Caudate nucleus (tissue), 63 donors: ENCODE measurements at places on chromosomes 7 and 10.

- DNase-seq, result no peak
These were observed 44.4 kb downstream of the SLC35G1 start for GRCh38 chr10:93938140-93938539.

DNA sequence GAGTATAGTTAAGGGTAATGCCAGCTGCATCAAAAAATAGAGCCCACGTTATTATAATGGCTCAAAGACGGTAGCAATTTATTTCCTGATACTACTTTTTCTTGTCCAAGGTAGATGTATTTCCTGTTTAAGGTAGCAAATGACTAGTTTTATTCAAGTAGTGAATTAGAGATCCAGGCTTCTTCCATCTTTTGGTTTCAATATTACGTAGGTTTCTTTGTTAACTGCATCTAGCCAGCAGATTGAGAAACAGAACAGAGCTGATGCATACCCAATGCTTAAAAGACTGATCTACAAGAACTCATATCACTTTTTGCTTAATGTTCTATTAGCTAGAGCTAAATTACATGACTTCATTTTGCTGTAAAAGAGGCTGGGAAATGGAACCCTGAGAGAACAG, 992.1 kb downstream of the NRG3 start:
- DNase-seq, result no peak

DNA sequence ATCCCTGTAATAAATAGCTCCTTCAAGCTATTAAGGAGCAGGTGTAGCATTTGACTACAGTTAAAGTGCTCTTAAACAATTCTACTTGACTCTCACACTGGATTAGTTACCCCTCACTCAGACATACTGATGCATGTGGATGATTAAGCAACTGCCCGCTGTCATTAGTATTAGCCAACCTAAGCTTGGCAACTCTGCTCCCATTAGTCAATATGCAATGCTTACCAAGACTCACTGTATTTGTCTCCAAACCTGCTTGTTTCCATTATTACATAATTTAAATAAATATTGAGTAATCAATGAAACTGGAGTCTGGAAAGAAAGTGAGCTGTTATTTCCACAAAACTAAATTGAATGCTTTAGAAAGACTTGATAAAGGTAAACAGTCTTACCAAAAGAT, 144.0 kb upstream of the ASAH2 start:
- no peak for DNase-seq

- DNase-seq, result no peak
These were observed 2.7 kb downstream of the GOT1 start for GRCh38 chr10:99427566-99428190.

- DNase-seq, result no peak
These were observed 59.3 kb upstream of the COMTD1 start for GRCh38 chr10:75294866-75295701.

DNA sequence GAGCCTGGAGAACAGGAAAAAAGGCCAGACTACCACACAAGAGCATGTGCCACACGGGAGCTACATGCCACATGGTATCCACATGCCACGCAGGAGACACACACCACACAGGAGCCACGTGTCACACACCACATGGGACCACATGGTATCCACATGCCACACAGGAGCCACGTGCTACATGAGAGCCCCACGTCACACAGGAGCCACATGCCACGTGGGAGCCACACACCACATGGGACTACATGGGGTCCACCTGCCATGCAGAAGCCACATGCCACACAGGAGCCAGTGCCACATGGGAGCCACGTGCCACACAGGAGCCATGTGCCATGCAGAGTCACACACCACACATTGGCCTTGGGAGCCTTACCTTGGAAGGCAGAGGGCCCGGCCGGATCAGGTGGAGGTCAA, 244.4 kb upstream of the PPP2R2D start:
- no peak for DNase-seq

DNA sequence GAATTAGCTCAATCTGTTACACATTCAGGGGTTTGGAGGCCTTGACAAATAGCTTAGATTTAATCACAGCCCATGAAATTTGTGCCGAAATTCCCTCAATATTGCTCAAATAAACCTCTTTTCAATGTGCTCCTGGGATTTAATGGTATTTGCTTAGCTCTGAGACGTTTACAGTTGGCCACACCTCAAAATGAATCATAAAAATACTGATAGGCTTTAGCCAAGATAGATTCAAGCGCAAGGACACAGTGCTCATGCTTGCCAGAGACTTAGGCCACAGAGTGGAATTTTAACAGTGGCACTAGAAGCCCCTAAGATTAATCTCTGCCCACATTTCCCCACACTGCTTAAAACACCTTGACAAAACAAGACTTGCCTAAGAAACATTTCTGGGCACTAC, 2.3 kb upstream of the SEMA3C start:
- DNase-seq, result no peak

GRCh38 chr7:13839063-13839462, 150.4 kb downstream of the ETV1 start:
- DNase-seq, result no peak

DNA sequence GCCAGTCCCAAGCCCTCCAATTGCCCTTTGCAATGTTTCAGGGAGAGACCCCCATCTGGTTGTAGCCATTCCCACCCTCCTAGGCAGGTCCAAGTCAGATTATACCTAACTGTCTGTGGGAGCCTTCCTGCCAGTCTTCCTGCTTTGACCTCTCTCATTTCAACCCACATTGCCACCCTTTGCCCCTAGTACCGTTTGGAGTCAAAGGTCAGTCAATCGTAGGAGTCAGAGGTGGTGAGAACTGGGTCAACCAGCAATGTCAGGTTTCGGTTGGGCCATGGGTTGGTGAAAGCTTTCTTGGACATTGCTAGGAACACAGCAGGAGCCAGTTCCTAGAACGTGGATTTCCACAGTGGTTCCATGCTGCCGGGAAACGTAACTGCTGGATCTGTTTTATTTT, 269.4 kb upstream of the GHITM start:
- no peak for DNase-seq

GRCh38 chr10:6674291-6674690, 94.2 kb upstream of the PRKCQ start:
- DNase-seq, result no peak

DNA sequence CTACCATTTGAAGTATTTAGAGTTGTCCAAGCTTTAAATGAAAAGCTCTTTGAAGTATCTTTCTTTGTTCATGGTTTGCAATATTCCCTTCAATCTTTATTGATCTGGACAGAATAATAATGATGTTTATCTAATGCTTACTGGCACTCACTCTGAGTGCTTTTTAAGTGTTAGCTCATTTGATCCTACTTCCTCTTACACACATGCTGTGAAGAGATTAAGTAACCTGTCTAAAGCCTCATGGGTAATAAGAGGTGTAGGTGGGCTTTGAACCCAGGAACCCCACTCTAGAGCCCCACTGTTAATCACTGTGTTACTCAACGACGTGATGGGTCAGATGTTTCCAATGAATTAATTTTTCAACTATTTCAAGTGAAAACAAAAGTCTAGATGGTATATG, 31.1 kb upstream of the ADD3 start:
- no peak for DNase-seq

DNA sequence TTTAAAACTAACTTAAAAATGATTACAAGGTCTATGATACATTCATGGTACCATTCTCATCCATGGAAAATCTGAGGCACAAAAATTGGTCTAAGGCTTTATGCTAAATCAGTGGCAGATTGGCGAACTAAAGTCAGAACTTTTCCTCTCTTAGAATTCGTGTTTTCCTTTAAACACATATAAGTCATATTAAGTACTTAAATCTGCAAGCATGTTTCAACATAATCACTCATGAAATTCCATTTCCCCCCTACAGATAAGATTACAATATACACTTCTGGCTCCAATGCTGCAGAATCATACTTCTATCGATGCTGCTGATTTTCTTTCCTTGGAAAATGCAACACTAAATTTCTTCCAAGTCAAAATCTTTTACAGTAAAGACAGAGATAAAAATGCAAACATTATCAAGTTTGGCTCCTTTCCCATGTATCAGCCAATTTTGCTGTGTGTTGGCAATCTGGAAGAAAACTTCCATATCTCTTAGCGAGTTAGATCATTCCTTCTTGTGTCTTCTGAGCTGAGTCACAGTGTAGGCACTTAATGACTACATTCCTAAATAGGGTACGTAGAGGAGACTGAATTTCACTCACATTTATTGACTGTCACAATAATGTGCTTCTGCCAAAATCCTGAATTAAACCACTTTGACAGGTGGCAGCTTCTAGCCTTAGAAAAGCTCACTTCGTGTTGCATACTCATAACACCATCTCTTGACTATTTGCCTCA, 76.4 kb upstream of the LRRC17 start:
- no peak for DNase-seq

DNA sequence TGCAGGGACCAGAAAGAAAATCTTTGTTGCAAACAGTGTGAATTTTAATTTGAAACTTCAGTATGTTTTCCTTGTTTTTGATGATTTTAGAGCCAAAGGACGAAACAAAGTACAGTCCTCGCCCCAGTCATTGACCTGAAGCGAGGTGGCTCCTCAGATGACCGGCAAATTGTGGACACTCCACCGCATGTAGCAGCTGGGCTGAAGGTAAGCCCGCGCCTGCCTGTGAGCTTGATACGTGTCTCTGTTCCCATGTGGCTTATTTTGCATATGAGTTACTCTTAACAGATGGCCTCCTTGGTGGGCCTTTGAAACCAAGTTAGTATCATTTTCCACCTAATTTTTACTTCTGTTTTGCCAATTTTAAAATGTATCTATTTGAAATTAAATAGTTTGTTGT, 12.3 kb downstream of the RBM17 start:
- DNase-seq, result no peak

- no peak for DNase-seq
These were observed 246.3 kb downstream of the SKIDA1 start for GRCh38 chr10:21279217-21279575.

- DNase-seq, result peak; percentile 24
These were observed 152.5 kb downstream of the SLC25A13 start for GRCh38 chr7:96169439-96169838.

DNA sequence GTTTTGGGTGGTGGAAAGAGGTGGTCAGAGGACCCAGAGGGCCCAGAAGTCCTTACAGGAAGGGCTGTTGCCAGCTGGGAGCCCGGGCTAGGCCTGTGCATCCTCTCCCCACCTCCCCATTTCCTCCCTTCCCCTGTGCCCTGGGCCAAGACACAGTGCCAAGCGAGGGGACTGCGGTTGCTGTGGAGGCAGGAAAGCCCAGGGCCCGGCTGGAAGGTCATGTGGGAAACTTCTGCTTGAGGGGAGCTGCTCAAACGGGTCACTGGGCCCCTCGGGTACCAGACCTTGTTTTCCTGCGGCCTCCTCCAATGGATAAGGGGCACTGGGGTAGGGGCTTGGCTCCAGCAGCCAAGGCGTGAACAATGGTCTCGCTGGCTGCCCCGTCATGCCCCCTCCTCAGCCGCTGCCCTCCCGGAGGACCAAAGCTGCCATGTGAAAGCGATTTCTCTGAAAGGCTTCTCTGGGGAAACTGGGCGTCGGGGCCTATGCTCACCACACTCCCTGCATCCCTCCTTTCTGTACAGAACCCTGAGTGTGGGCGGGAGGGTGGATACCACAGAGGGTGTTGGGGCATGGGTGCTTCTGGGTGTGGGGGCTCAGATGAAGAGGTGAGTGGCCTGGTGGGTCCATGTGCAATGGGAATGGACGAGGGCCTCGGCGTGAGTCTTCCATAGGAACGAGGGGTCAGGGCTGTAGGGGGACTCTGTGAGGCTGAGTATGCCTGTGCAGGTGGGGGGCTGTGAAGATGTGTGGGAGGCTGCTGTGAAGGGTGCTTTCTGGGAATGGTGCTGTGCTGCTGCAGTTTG, 135.3 kb downstream of the PTPN20 start:
- no peak for DNase-seq

- no peak for DNase-seq
These were observed 27.4 kb upstream of the SYPL1 start for GRCh38 chr7:106139265-106140251.

DNA sequence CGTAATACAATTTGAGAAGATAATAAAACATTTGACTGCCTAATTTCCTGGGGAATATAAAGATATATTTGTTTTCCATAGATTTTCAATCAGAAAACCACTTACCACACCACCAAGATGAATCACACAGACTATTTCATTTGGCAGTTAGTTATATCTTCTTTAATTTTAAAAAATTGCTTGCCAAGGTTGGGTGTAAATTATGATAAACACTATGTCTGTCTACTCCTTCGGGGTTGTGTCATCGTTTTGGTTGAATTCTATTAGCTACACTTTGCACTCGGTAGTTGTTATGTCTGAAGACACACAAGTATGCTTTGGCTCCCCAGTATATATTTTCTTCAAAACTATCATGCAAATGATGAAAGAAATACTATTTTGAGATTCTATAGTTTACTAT, 594.8 kb upstream of the SEMA3D start:
- DNase-seq, result no peak

DNA sequence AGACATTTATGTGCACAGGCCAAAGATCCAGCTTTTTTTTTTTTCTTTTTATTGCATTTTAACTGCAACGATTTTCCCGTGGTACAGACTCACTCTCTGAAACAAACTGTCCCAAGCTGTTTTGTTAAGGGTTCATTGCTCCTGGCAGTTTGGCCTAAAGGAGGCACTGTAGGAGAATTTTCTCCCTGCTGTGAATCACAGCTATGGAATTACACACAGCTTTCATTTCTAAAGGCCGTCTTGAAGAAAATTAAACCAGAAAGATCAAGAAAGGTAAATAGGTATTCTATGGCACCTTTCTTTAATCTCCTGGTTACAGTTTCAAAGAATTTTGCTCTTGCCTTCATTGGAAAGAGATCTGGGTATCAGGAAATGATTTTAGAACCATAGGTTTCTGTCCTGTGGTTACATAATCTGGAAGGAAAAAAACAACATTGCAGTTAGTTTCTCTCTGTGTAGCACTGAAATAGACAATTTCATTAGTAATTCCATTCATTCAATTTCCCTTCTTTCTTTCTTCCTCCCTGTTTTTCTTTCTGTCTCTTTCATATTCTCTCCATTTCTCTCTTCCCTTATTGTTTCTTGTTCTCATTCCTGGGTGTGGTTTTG, 51.2 kb downstream of the PDK4 start:
- DNase-seq, result peak; percentile 2

GRCh38 chr10:74081192-74081803, 69.3 kb downstream of the AP3M1 start:
- no peak for DNase-seq

GRCh38 chr7:25952261-25953057, 199.5 kb upstream of the NFE2L3 start:
- no peak for DNase-seq

GRCh38 chr7:105496521-105496920, 25.6 kb downstream of the PUS7 start:
- DNase-seq, result no peak

GRCh38 chr7:35246819-35247218, 7.1 kb downstream of the TBX20 start:
- no peak for DNase-seq

DNA sequence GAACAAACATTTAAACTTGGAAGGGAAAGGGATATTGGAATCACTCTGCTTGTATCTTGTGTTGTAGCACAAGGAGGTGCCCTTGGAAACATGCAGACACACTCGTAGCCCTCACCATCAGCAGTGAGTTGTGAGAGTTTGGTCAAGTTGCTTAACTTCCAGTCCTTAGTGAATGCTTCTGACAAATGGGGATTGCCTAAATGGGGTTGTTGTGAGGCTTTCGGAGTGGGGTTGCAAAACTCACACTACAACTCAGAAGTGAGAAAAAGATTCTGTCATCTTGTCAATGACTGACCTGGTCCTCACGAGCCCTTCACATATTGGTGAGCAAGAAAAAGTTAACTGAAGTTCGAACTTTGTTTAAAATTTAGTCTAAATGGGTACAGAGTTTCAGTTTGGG, 29.0 kb upstream of the GSDME start:
- no peak for DNase-seq
